ENCODE measurements at places on chromosomes 12 and 14. TPM values are rescaled to one million over a fixed set of nuclear protein-coding genes. Genes with fewer than 3 reads are reported as not detected.

DNA sequence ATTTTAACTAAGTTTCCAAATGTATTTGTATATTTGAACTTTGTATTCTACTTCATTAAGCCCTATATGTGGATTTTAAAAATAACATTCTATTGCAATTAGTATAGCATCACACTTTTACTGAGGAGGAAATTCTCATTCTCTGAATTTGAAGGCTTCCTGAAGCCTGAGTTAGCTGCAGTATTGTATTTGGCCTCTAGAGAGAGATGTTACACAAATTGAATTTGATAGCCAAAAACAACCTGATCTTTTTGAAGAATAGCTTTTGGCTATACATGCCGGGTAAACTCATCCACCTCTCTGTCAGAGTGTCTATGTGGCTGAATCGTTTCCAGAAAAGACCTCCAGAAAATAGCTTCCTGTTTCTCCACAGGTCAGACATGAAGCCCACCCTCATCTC lies 316.5 kb upstream of the OR4E1 start:
- H3K27ac ChIP-seq, result no peak overlapping the region
- DNase-seq, result no peak
- no peaks in the 10 kb centered on the region for H3K4me1 ChIP-seq
- no peaks in the 10 kb centered on the region for H3K36me3 ChIP-seq
- no peak overlapping the region for H3K4me3 ChIP-seq

Gene BEGAIN
- total RNA-seq, result 3.0 TPM

DNA sequence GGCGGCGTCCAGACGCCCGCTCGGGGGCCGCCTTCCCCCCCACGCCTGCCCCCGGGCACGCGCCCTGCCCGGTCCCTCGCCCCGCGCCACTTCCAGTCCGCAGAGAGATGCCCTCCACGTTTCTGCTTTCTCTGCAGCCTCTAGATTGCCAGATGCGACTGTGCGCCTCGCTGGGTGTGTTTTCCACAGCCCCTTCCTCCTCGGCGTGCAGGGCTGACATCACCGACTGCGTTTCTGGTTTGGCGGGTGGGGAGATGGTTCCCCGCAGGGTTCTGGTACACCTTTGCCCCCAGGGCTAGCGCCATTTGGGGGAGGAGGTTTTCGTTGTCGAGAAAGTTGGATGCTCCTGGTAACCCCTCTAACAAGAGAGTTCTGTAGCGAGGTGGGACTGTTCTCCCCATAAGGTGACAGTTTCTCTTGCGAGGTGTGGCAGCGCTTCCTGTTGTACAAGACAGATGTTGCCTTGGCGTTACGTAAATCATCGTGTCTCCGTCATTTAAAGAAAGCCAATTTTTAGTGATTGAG lies 1.5 kb downstream of the CALM1 start:
- H3K36me3 ChIP-seq, result peaks cover 32% of the 10 kb centered on the region
- H3K4me1 ChIP-seq, result peaks cover 19% of the 10 kb centered on the region
- DNase-seq, result peak; percentile 73
- peak overlapping the region; percentile 98 for H3K27ac ChIP-seq

GRCh38 chr12:115708801-115709200 lies 568.7 kb downstream of the MED13L start:
- H3K4me1 ChIP-seq, result peaks cover 5% of the 10 kb centered on the region
- DNase-seq, result no peak

GRCh38 chr12:111616177-111616623 lies 17.1 kb upstream of the ATXN2 start:
- no peaks in the 10 kb centered on the region for H3K4me1 ChIP-seq
- no peak overlapping the region for H3K27ac ChIP-seq
- H3K4me3 ChIP-seq, result no peak overlapping the region
- no peaks in the 10 kb centered on the region for H3K36me3 ChIP-seq

DNA sequence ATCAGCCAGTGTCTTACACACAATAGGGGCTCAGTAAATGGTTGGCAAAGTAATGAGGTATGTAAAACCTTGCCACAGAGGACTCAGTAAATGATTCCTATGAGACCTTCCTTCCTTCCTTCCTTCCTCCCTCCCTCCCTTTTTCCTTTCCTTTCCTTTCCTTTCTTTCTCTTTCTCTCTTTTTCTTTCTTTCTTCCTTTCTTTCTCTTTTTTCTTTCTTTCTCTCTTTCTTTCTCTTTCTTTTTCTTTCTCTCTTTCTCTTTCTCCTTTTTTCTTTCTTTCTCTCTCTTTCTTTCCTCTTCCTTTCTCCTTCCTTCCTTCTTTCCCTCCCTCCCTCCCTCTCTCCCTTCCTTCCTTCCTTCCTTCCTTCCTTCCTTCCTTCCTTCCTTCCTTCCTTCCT lies 7.5 kb downstream of the SDS start:
- H3K4me3 ChIP-seq, result no peak overlapping the region
- no peak for DNase-seq
- no peaks in the 10 kb centered on the region for H3K4me1 ChIP-seq
- peaks cover 5% of the 10 kb centered on the region for H3K27me3 ChIP-seq
- no peak overlapping the region for H3K27ac ChIP-seq

DNA sequence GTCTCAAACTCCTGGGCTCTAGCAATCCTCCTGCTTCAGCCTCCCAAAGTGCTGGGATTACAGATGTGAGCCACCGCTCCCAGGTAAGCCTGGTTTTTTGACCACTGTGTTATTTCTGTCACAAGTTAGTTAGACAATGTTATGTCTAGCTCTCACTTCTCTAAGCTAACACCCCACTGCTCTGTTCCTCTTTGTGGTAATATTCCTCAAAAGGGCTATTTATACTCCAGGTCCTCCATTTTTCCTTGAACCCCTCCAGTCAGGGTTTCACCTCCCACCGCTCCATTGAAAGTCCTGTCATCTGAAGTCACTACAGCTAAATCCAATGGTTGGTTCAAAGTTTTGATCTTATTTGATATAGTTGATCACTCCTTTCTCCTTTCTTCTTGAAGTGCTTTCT lies 5.1 kb downstream of the IRAK3 start:
- H3K4me1 ChIP-seq, result no peaks in the 10 kb centered on the region
- H3K4me3 ChIP-seq, result no peak overlapping the region
- no peak for DNase-seq
- H3K36me3 ChIP-seq, result no peaks in the 10 kb centered on the region
- peaks cover 56% of the 10 kb centered on the region for H3K27me3 ChIP-seq

- peaks cover 4% of the 10 kb centered on the region for H3K4me1 ChIP-seq
- DNase-seq, result no peak
- H3K27ac ChIP-seq, result no peak overlapping the region
- no peaks in the 10 kb centered on the region for H3K36me3 ChIP-seq
These were observed 27.6 kb upstream of the ETV6 start for GRCh38 chr12:11621797-11622423.

GRCh38 chr14:101761881-101762529 lies 496 bp downstream of the PPP2R5C start:
- H3K36me3 ChIP-seq, result peaks cover 5% of the 10 kb centered on the region
- no peak for DNase-seq
- peak overlapping the region; percentile 93 for H3K4me3 ChIP-seq
- peaks cover 20% of the 10 kb centered on the region for H3K27me3 ChIP-seq
- peak overlapping the region; percentile 79 for H3K27ac ChIP-seq

Gene RNASE7
- total RNA-seq, result not detected

GRCh38 chr12:26370098-26370497 lies 174.7 kb downstream of the SSPN start:
- no peaks in the 10 kb centered on the region for H3K27me3 ChIP-seq
- H3K4me1 ChIP-seq, result no peaks in the 10 kb centered on the region
- peaks cover 6% of the 10 kb centered on the region for H3K36me3 ChIP-seq
- DNase-seq, result no peak

GRCh38 chr12:92434607-92435025 lies 268.2 kb upstream of the PLEKHG7 start:
- H3K27ac ChIP-seq, result no peak overlapping the region
- no peaks in the 10 kb centered on the region for H3K4me1 ChIP-seq
- no peaks in the 10 kb centered on the region for H3K27me3 ChIP-seq
- no peak overlapping the region for H3K4me3 ChIP-seq
- no peaks in the 10 kb centered on the region for H3K36me3 ChIP-seq
- DNase-seq, result no peak

DNA sequence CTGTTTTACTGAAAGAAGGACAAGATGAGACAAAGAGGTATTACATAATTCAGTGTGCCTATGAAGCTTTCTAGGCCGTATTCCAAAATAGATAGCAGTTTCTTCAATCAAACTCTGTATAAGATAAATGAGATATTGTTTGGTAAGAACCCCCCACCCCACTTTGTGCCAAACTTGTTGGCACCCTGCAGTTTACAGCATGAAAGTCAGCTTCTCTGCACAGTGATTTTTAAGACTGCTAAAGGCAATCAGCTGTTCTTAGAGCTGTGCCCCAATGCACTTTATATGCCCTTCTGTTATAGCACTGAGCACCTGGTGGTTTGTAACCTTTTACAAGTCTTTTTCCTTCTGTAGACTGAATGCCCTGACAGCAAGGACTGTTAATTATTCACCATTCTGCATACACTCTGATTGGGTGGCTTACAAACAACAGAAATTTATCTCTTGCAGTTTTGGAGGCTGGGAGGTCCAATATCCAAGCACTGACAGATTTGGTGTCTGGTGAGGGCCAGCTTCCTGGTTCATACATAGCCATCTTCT lies 76.7 kb downstream of the ANO4 start:
- H3K36me3 ChIP-seq, result no peaks in the 10 kb centered on the region
- no peak overlapping the region for H3K27ac ChIP-seq
- H3K4me1 ChIP-seq, result no peaks in the 10 kb centered on the region

GRCh38 chr12:7374423-7375144 lies 69.4 kb downstream of the CD163L1 start:
- no peak for DNase-seq
- H3K4me1 ChIP-seq, result no peaks in the 10 kb centered on the region
- H3K36me3 ChIP-seq, result no peaks in the 10 kb centered on the region
- peaks cover 13% of the 10 kb centered on the region for H3K27me3 ChIP-seq
- no peak overlapping the region for H3K4me3 ChIP-seq
- H3K27ac ChIP-seq, result no peak overlapping the region

Gene SYNE2
- 75.1 TPM for total RNA-seq

GRCh38 chr12:92089559-92089958 lies 56.1 kb downstream of the BTG1 start:
- no peaks in the 10 kb centered on the region for H3K36me3 ChIP-seq
- H3K27ac ChIP-seq, result no peak overlapping the region
- no peak overlapping the region for H3K4me3 ChIP-seq
- no peaks in the 10 kb centered on the region for H3K27me3 ChIP-seq
- H3K4me1 ChIP-seq, result peaks cover 12% of the 10 kb centered on the region
- DNase-seq, result no peak

GRCh38 chr12:121776190-121777098 lies 17.0 kb downstream of the RHOF start:
- H3K36me3 ChIP-seq, result no peaks in the 10 kb centered on the region
- H3K4me1 ChIP-seq, result peaks cover 7% of the 10 kb centered on the region
- peak; percentile 88 for DNase-seq
- no peaks in the 10 kb centered on the region for H3K27me3 ChIP-seq
- H3K4me3 ChIP-seq, result no peak overlapping the region
- H3K27ac ChIP-seq, result no peak overlapping the region

Gene PTPRB
- total RNA-seq, result 1.2 TPM

DNA sequence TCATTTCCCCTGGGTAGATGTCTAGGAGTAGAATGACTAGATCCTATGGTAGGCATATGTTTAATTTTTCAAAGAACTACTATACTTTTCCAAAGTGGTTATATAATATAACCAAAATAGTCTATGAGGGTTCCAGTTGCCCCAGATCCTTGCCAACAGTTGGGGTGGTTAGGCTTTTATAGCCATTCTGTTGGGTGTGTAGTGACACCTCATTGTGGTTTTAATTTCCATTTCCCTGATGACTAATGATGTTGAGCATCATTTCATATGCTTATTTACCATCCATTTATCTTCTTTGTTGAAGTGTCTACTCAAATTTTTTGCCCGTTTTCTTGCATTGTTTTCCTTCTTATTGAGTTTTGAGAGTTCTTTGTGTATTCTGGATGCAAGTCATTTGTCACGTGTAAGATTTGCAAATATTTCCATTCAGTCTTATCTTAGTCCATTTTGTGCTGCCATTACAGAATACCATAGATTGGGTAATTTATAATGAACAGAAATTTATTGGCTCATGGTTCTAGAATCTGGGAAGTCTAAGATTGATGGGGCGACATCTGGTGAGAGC lies 4.7 kb downstream of the SYNE2 start:
- no peaks in the 10 kb centered on the region for H3K36me3 ChIP-seq
- DNase-seq, result no peak
- H3K4me3 ChIP-seq, result no peak overlapping the region
- peaks cover 33% of the 10 kb centered on the region for H3K4me1 ChIP-seq
- no peaks in the 10 kb centered on the region for H3K27me3 ChIP-seq

DNA sequence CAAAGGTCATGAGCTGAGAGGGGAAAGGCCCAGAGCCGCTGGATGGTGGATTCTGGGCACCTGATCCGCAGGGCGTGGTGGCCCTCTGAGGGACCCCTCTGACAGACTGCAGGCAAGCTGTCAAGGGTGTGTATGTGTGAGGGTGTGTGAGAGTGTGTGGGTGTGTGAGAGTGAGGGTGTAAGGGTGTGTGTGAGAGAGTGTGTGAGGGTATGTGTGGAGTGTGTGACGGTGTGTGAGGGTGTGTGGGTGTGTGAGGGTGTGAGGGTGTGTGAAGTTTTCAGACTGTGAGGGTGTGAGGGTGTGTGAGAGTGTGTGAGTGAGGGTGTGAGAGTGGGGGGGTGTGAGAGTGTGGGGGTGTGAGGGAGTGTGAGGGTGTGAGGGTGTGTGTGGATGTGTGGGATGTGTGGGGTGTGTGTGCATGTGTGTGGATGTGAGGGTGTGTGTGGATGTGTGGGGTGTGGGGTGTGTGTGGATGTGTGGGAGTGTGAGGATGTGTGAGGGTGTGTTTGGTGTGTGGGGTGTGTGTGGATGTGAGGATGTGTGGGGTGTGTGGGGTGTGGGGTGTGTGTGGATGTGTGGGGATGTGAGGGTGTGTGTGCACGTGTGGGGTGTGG lies 156.7 kb downstream of the TMEM121 start:
- H3K4me1 ChIP-seq, result no peaks in the 10 kb centered on the region
- peaks cover 6% of the 10 kb centered on the region for H3K36me3 ChIP-seq
- no peak for DNase-seq
- no peak overlapping the region for H3K4me3 ChIP-seq
- H3K27me3 ChIP-seq, result no peaks in the 10 kb centered on the region
- H3K27ac ChIP-seq, result no peak overlapping the region

DNA sequence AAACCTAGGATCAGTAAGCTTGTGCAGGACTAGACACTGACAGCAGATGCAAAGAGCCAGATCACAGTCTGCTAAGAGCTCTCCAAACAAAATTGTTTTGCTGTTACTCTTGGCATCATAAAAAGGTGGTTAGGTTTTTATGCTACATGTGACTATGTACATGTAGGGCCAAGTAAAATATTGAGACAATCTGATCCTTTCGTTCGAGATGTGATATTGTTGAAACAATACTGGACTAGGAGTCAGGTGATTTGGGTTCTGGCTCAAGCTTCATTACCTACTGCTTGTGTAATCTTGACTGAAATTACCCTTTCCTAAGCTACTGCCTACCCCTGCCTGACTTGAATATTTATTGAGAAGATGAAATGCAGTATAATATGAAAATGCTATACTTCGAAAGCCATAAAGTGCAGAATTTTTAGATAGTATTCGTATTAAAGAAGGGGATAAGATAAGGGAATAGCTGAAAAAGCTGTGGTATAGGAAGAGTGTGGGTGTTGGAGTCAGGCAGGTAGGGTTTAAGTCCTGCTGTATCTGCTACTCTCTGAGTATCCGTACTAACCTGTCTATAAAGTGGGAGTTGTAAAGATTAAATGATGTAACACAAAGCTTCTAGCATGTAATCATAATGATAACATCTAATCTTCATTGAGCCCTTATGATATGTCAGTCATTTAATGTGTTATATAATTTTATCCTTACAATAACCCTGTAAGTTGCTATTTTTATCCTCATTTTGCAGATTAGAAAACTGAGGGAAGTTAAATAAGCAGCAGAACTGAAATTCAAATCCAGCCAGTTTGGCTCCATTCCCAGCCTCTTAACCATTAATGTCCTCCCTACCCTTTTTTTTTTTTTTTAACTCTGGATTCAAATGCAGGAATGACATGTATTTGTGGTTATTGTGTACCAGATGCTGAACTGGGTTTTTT lies 38.6 kb upstream of the ATF1 start:
- no peak for DNase-seq
- no peak overlapping the region for H3K4me3 ChIP-seq
- H3K4me1 ChIP-seq, result no peaks in the 10 kb centered on the region
- H3K36me3 ChIP-seq, result peaks cover 36% of the 10 kb centered on the region

Measured in type B pancreatic cell (in vitro differentiated cells).